ENCODE measurements at places on chromosomes 3 and 15.
A peak's percentile ranks its signal among the peaks of the same experiment; 100 is the strongest.

DNA sequence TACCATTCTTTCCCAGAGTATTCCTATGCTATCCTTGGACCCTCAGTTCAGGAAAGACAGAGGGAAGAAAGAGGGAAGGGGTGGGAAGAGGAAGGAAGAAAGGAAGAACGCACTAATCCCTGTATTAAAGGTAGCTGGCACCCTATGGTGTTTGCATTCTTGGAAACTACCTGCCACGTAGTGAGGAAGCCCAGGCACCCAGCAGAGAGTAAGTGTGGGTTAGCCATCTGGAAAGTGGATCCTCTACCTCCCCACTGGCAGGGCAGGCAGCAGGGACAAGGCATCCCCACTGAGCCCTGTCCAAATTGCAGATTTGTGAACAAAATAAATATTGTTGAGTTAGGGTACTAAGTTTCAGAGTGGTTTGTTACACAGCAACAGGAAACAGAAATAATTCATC lies 8.8 kb downstream of the RBP1 start:
- H3K4me3 ChIP-seq: no peak overlapping the region
- peaks cover 22% of the 10 kb centered on the region for H3K36me3 ChIP-seq
- H3K27ac ChIP-seq: no peak overlapping the region
- peaks cover 49% of the 10 kb centered on the region for H3K4me1 ChIP-seq
- no peaks in the 10 kb centered on the region for H3K27me3 ChIP-seq

- H3K4me1 ChIP-seq: peaks cover 7% of the 10 kb centered on the region
- no peaks in the 10 kb centered on the region for H3K36me3 ChIP-seq
- H3K4me3 ChIP-seq: no peak overlapping the region
These were observed 9.8 kb downstream of the SLC6A1 start for GRCh38 chr3:11002371-11002807.

- H3K27ac ChIP-seq: no peak overlapping the region
- no peaks in the 10 kb centered on the region for H3K27me3 ChIP-seq
- DNase-seq: no peak
- H3K4me1 ChIP-seq: peaks cover 8% of the 10 kb centered on the region
- H3K4me3 ChIP-seq: no peak overlapping the region
These were observed 48.4 kb downstream of the GBE1 start for GRCh38 chr3:81713031-81713430.

GRCh38 chr3:15804553-15805095 lies 6.8 kb upstream of the ANKRD28 start:
- H3K36me3 ChIP-seq: peaks cover 2% of the 10 kb centered on the region
- no peak for DNase-seq
- H3K27ac ChIP-seq: peak overlapping the region; percentile 89
- no peaks in the 10 kb centered on the region for H3K27me3 ChIP-seq
- H3K4me1 ChIP-seq: peaks cover 3% of the 10 kb centered on the region

DNA sequence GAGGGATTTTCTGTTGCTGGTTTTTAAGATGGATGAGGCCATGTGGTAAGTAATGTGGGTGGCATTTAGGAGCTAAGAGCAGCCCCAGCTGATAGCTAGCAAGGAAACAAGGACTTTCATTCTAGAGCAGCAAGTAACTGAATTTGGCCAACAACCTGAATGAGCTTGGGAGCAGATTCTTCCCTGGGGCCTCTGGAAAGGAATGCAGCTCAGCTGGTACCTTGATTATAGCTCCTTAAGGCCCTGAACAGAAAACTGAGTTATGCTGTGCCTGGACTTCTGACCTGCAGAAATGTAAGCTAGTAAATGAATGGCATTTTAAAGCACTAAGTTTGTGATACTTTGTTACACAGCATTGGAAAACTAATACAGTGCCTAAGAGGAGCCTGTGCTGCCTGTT lies 565.5 kb downstream of the PDCD6IP start:
- no peak overlapping the region for H3K4me3 ChIP-seq
- no peak for DNase-seq

- no peaks in the 10 kb centered on the region for H3K36me3 ChIP-seq
- H3K27ac ChIP-seq: no peak overlapping the region
- no peak for DNase-seq
- H3K4me3 ChIP-seq: no peak overlapping the region
These were observed 407.9 kb upstream of the ATP11B start for GRCh38 chr3:182385356-182385755.

GRCh38 chr3:52032702-52033408 lies 23.5 kb downstream of the DUSP7 start:
- H3K27me3 ChIP-seq: peaks cover 3% of the 10 kb centered on the region
- no peaks in the 10 kb centered on the region for H3K36me3 ChIP-seq
- no peak for DNase-seq
- H3K4me1 ChIP-seq: peaks cover 2% of the 10 kb centered on the region

DNA sequence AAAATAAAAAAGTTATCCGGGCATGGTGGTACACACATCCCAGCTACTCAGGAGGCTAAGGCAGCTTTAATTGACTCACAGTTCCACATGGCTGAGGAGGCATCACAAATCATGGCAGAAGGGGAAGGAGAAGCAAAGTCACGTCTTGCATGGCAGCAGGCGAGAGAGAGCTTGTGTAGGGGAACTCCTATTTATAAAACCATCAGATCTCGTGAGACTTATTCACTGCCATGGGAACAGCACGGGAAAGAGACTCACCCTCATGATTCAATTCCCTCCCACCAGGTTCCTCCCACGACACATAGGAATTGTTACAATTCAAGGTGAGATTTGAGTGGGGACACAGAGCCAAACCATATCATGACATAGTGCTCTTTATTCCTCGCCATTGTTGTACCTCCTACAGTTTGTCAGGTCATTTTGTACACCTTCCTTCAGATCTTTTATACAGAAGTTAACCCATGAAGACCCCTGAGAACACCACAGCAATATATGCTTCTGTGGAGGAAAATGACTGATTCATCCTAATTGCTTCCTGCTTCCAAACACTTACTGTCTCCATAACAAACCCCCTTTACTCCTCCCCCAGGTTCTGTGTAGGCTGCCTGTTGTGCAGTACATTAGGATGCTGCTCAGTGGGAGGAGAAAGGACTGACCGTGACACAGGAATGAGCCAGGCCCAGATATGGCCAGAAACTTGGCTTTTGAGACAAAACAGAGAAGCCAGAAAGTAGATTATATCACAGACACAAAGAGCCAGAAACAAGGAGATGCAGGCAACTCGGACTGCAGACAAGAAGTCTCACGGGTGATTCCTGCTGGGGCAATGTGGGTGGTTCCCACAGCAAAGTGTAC lies 67.9 kb upstream of the HEG1 start:
- no peak for DNase-seq
- no peak overlapping the region for H3K27ac ChIP-seq
- peaks cover 26% of the 10 kb centered on the region for H3K27me3 ChIP-seq
- no peak overlapping the region for H3K4me3 ChIP-seq

DNA sequence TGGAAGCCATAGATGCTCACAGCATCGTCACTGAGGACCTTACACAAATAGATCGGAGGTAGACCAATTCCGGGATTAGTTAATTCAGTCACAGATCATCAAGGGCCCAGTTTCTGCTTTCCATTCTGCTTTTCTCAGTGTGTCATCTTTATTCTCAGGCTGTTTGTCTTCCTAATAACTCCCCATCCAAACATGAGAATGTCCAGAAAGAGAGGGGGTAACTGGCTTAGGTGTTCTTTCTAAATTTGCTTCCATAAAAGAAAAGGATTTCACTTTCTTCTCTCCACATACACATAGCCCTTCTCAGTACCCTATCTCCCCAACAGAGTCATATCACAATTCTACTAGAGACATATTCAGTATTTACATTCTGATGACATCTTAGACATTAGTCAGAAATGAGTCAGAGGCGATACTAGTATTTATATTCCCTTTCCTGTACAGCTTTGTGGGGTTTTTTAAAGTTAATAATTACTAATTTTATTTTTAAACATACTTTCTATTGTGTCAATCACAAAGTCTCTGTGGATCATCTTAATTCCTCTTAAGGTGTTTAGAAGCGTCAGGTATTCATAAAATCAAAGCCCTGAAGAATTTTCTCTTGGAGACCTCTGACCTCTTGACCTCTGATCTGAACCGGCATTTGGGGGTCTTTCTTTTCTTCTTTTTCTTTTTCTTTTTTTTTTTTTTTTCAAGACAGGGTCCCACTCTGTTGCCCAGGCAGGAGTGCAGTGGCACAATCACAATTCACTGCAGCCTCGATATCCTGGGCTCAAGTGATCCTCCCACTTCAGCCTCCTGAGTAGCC lies 24.3 kb upstream of the IL12A start:
- H3K4me1 ChIP-seq: no peaks in the 10 kb centered on the region
- H3K27ac ChIP-seq: no peak overlapping the region
- peaks cover 6% of the 10 kb centered on the region for H3K27me3 ChIP-seq
- H3K4me3 ChIP-seq: no peak overlapping the region
- no peak for DNase-seq

Measured in progenitor cell of endocrine pancreas (in vitro differentiated cells).